ENCODE measurements at places on chromosomes 7 and 10. TPM values are rescaled to one million over a fixed set of nuclear protein-coding genes. Genes with fewer than 3 reads are reported as not detected.
A peak's percentile ranks its signal among the peaks of the same experiment; 100 is the strongest.

DNA sequence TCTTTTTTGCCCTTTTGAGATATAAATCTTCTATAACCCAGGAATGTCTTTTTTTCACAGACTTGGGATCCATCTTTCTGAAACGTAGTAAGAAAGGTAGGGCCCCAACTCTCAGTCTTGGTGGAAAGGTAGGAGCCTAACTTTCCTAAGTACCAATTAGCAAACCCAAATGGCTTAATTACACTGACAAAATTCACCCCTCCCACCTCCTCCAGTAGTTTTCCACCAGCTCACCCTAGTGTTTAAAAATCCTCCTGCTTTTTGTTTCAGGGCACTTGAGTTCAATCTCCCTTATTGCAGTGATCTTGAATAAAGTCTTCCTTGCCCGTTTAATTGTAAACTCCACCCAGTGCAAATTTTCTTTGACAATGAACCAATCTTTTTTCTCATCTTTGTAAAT, 600.0 kb downstream of the PHTF2 start:
- no peak for DNase-seq

GRCh38 chr10:92124616-92125143, 166.2 kb downstream of the CPEB3 start:
- no peak for DNase-seq

GRCh38 chr10:33026422-33026821, 68.4 kb upstream of the ITGB1 start:
- DNase-seq = no peak

GRCh38 chr10:97849103-97849686, 448 bp upstream of the GOLGA7B start:
- DNase-seq = peak; percentile 42

DNA sequence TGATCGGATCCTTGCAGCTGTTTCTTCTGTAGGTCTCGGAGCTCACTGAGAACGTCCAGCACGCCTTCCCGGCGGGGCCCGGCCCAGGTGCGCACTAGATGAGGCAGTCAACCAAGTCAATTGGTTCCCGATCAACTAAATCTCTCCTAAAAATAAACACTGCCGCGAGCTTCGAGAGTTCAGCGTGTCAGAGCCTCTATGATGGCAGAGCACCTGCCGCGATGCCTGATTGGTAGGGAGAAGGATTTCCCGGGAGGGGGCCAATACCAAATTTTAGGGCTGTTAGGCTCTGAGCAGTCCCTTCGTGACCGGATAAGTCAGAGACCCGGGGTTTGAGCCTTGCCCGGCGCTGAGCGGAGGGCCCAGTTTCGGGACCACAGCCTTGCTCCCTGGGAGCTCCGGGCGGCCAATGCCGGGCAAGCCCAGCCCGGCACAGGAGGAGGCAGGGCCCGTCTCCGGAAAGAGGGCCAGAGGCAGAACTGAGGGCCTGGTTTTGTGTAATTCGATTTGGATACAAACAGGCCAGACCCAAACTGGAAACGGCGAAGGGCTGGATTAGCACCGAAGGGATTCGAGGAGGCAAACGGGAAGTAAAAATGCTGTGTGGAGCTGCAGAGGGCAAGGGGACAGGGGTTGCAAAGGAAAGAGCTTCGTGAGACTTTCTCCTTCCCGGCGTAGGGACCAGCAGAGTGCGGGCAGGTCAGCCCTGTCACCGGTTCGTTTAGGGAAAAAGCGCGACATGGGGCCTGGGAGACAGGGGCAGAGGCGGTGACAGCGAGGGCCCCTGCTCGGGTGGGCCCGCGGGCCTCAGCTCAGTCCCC, 569 bp downstream of the SLC26A5 start:
- DNase-seq = no peak

GRCh38 chr7:101374990-101375389, 12.3 kb downstream of the COL26A1 start:
- DNase-seq = no peak

GRCh38 chr7:105860793-105861192, 15.6 kb downstream of the ATXN7L1 start:
- no peak for DNase-seq

- DNase-seq = no peak
Observed at GRCh38 chr7:131027287-131027773, 293.3 kb upstream of the KLF14 start.

DNA sequence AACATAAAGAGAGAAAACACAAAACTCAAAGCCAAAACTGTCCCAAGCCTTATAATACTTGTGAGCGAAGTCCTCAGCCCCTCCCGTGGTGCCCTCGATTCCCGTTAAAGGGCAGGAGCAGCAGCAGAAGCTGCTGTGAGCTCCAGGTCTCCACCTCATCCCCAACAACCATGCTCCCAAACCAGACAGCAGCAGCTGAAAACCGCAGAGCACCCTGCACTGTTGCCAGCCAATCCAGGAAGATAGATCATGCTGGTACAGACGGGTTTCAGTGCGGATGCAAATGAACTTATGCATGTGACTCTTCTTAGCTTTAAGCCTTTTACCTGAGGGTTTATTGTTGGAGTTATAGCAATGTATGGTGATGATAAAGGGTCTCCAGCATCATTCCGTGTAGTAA, 97.9 kb downstream of the DNAJB6 start:
- no peak for DNase-seq

GRCh38 chr7:102460467-102460866, 4.2 kb downstream of the ALKBH4 start:
- DNase-seq = no peak

DNA sequence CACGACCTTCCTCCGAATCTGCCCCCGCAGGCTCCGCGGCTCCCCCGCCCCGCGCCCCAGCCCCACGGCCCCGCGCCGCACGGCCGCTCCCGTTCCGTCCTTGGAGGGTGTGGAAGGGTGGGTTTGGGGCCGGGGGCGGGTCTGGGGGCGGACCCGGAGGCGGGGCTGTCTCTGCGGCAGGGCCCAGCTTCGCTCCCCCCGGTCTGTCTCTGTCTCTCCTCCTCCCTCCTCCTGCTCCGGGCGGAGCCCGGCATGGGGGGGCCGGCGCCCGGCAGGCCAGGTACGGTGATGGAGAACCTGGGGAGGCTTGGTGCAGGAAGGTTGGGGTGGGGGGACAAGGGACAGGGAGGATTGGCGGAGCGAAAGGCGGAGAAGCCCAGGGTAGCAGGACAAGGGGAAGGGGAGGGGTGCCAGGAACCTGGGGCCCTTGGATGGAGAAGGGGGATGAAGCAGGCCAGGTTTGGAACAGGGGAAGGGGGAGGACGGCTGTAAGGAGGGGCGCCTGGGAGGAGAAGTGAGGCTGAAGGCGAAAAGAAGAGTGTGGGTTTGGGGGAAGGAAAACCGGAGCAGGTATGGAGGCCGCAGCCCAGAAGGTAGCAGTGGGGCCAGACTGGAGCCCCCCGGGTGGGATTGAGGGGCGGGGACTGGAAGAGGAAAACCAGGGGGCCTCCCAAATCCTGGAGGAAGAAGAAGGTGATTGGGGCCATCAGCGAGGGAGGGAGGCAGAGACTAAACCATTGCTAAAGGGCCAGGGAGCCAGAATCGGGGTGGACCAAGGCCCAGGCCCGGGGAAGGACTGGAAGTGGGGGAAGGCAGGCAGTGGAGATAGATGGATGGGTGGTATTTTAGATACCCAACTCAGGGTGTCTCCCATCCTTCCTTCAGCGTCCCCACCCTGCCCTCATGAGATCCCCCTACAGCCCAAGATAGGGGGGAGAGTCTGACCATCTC, at the start of gene NYAP1:
TSS of gene NYAP1 (plus strand) at position 206 of the 951 bp plus-strand sequence. CDS start 1,385 bp downstream, outside the sequence.
- peak; percentile 69 for DNase-seq

DNA sequence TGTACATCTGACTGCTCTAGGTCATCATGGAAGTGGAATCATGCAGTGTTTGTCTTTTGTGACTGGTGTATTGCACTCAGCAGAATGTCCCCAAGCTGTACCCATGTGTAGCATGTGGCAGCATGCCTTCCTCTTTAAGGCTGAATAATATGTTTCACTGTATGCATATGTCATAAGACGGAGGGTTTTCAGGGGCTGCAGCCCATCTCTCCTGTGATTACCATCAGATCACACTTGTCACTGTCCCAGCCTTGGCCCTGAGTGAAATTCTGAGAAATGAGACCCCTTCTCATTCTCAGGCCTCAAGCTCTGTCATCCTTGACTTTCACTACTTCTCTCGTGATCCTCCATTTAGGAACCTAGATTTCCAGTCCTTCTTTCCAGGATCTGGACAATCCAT, 50.0 kb downstream of the CPXM2 start:
- no peak for DNase-seq

The CALD1 gene
- 39.2 TPM for total RNA-seq

The CHN2 gene
- 125 TPM for total RNA-seq

The AMZ1 gene
- total RNA-seq = not detected

The WASHC2A gene
- 88.9 TPM for total RNA-seq

The BUD23 gene
- total RNA-seq = 47.5 TPM
